ENCODE measurements at places on chromosomes 7 and 10. TPM values are rescaled to one million over a fixed set of nuclear protein-coding genes. Genes with fewer than 3 reads are reported as not detected.

Gene ZCWPW1
- 5.1 TPM for total RNA-seq

Gene C10orf62
- not detected for total RNA-seq

Gene SFRP5
- not detected for total RNA-seq

Gene TCF7L2
- total RNA-seq: 0.89 TPM

Gene SPDYE2
- not detected for total RNA-seq

Gene CPXM2
- 0.52 TPM for total RNA-seq

Gene HACD1
- total RNA-seq: 71.8 TPM

Gene TMEM72
- not detected for total RNA-seq

Gene FAM25A
- total RNA-seq: 12.0 TPM

Gene MUC3A
- not detected for total RNA-seq

Gene PLXNA4
- not detected for total RNA-seq

Gene PYROXD2
- 1.8 TPM for total RNA-seq

Gene EIF3A
- 31.1 TPM for total RNA-seq

- DNase-seq: no peak
Measured at GRCh38 chr7:41994746-41995110, 242.3 kb downstream of the GLI3 start.

- no peak for DNase-seq
Measured at GRCh38 chr10:76453997-76454396, 1022.6 kb downstream of the LRMDA start.

DNA sequence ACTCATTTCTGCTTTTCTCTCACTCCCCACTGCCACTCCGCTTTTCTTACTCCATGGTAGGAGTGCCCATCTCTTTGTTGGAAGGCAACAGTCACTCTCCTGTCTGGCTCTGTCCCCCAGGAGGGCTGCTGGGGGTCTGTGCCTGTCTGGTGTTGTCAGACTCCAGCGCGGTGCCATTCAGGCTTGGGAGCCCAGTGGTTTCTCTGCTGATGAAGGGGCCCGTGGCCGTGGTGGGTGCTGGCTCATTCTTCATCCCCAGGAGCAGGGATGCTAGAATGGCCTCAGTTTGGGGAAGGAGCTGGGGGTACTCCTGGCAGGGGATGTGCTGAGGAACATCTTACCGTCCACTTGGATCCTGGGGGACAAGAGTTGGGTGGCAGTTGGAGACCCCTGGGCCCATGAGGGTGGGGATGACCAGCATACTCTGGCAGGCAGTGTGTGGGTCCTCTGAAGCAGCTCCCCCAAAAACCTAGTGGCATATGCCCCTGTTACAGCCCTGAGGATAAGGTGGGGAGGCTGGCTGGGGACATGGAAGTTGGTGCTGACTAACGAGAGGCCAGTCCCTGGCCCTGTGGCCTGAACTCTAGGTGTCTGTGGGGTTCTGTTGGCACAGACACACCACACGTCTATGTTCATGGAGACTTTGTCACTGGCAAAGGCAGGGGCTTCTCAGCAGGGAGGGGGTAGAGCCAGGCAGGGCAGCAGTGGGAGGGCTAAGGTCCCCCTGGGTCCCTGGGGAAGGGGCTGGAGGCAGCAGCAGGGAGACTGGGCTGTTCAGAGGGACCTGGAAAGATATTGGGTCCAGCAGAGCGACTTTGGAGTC is 102.8 kb upstream of the RET start:
- DNase-seq: no peak

DNA sequence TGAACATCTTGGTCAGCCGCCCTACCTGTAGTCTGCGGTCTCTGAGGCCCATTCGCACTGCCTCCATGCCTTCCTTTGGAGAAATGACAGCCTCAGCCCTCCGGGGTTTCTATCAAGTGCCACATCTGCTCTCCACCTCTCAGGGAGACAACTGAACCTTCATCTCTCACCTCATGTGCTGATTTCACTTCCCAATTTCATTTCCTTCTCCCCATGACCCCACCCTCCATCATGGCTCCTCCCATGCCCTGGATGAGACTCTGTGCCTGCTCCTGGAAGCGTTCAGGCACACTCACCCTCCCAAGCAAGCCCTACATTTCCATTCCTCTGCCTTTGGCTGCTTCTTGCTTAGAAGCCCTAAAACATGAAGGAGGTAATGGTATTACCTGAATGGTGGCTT is 7.8 kb upstream of the SCD start:
- no peak for DNase-seq

DNA sequence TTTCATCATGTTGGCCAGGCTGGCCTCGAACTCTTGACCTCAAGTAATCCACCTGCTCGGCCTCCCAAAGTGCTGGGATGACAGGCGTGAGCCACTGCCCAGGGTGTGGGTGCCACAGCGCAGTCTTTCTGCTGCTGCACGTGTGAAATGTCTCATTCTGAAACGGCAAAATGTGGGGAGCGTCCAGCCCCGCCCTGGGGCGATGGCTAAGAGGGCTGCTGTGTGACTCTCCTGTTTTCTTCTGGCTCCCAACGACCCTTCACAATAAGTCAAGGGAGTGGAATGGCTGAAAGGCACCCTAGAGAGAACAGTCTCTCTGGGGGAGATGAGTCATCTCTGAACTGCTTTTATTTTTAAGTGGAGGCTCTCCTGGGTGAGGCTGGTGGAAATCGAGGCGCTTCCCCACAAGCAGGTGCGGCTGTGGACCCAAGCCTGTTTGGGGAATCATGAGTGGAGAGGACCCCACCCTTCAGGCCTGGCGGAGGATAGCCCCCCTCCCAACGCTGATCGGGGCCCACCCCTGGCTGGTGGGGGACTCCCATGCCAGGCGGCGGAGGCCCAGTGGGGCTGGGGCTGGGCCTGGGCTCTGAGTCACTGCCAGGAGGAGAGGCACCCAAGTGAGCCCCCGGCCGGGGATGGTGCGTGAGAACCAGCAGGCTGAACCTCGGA is 18.0 kb downstream of the ADAP1 start:
- peak; percentile 38 for DNase-seq

DNA sequence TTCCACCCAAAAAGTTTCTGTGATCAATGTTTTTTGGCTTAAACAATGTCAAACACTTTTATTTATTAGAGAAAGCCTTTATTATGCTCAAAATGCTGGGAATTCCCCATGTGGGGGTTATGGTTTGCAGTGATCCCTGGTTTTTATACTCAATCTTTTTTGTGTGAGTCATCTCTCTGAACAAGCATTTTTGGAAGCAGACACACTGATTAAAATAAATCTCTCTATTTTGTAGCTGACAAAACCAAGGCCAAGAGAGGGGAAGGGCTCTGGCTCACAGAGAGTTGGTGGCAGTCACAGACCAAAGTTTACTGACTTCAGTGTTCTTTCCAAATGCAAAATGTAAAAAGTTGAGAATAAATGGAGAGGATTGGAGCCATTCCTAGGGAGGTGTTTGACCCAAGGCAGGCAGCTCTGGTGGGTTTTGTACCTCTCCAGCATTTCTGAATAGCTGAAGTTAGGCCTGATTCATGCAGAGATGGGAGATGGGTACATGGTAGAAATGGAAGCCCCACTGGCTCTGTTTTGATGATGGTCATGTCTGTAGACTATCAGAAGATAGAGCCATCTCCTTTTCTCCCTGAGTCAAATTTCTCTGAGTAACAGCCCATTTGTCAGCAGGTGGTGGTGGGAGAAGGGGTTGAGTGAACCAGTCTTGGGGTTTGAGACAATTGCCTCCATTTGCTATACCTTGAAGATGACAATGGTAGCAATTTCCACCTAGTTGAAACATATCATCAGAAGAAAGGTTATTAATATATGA is 45.4 kb upstream of the NAMPT start:
- no peak for DNase-seq

DNA sequence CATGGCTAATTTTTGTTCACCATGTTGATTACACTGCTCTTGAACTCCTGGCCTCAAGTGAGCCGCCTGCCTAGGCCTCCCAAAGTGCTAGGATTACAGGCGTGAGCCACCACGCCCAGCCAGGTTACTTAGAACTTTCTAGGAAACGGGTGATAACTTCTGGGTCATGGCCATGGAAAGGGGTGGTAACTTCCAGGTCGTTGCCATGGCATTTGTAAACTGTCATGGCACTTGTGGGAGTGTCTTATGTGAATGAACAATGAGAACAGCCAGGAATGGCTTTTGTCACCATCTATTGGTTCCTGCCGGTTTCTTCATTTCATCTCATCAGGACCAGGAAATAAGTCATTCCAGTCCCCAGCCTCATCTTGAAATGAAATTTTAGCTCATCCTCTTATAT is 120.9 kb downstream of the SLC16A9 start:
- no peak for DNase-seq

GRCh38 chr10:124562425-124563060 is 100.9 kb downstream of the LHPP start:
- no peak for DNase-seq

- DNase-seq: no peak
Measured at GRCh38 chr10:86979977-86980448, 11.7 kb downstream of the ADIRF start.

GRCh38 chr10:102646610-102647442 is 2.5 kb downstream of the TRIM8 start:
- no peak for DNase-seq

DNA sequence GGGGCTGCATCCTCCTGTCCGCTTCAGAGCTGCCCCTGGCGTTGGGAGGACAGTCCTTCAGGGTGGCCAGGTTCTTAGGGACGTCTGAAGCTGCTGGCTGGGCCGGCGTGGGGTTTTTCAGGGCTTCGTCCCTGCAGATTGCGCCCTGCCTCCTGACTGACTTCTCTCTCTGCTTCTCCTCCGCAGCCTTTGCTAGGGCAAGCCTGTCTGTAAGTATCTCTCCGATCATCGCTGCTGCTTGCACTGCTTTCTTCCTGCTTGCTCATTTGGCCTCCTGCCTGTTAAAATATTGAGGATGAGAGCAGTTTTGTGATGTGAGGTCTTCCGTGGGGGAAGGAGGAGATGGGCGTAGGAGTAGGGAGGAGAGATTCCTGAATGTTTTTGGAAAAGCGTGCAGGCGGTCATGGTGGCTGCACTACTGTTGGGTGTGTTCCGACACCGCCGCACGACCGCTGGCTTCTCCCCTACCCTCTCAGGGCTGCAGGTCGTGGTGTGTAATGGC is 25.3 kb downstream of the PFKFB3 start:
- no peak for DNase-seq

DNA sequence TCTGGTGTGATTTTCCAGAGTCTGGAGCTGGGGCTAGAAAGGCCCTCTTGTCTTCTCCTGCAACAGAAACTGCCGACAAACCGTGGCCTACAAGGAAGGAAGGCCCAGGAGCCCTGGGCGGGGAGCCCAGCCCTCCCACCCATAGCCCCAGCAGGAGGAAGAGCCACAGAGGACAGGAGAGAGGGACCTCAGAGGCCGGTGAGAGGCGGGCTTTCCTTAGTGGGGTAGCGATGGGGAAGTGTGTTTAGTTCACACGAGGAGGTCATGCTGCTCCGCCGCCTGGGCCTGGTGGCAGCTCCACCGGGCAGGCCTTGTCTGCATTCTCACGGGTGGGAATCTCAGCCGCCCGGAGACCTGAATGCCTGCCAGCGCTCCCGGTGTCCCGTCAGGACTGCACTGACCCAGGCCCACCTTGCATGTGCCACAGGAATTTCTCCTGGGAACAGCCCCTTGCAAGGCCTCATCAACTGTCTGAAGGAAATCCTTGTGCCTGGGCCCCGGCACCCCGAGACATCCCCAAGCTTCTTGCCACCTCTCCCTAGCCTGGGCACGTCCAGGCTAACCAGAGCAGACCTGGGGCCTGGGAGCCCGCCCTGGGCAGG is 50.9 kb downstream of the ZNF467 start:
- DNase-seq: no peak

DNA sequence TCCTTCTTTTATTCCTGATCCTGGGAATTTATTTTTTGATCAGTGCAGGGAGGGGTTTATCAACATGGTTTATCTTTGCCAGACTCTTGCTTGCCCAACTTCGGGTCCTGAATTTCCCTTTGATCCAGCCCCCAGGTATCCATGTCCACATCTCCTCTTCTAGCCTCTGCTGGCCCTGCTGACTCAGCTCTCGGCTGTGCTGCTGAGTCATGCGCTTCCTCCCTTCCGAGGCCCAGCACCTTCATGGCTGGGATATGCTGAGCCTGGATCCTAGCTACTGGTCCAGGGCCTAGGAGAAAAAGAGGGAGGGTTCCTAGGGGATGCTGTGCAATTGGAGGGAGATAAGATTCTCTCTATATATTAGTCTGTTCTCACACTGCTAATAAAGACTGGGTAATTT is 380.7 kb upstream of the SHH start:
- peak; percentile 46 for DNase-seq

DNA sequence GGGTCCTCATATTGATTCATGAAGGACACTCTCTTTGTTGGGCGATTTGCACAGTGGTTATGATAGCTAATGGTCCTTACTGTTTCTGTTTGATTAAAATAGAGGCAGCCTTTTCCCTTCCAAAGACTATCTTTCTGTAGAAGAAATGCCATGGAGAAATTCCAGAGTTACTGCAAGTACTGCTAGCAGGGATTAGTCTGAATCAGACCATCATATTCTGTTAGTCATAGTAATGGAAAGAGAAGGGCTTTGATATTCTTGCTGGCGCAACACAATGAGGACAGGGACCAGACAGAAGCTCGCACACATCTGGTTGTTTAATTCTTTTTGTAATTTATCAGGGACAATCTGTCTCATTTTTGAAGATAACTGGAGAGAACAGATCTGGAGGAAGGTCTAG is 304.5 kb upstream of the FZD8 start:
- no peak for DNase-seq

DNA sequence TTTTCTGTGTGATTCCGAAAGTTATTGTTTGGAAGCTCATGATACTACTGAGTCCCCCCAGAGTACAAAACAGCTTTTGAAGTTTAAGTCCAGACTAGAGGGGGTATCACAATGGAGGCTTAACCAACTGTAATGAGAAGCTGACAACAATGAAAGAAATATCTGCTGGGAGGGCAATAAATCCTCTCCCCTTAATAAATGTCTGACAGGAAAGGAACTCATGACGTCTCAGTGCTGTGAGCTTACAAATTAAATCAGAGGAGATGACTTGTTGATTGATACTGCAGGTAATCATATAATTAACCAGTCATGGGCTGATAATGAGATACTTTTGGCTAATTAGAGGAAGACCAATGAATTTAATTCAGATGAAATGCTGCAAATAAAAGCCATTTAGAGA is 102.6 kb upstream of the WDR11 start:
- no peak for DNase-seq

DNA sequence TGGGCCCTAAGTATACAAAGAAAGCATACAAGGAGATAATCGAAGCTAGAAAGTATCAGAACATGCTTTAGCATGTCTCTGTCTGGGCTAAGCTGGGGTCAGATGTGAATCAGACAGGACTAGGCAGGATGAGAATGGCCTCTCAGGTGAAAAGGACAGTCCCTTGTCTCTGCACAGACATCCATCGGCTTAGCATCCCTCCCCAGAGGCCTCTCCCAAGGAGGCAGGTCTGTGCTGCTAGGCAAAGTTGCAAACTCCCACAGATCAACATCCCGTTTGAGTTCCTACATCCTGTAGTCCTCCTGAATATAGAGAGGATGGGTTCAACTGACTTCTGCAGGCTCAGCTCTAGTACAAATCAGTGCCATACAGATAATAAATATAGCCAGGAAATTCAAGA is 24.5 kb downstream of the CHST15 start:
- DNase-seq: no peak

DNA sequence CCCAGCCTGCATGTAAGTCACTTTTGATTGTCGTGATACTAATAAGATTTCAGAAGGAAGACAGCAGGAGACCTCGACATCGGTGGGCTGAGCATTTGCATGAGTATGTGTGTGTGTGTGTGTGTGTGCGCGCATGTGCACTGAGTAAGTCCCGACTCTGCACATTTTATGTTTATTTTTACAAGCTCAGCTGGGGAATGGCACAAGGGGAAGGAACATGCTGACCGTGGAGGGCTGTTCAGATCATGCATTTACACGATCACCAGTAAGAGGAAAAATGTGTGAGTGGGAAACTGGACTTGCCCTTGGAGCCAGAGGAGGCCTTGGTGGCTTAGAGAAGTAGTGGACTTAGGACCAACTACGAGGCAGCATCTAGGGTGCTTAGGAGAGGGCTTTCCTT is 41.3 kb downstream of the IL2RA start:
- no peak for DNase-seq

GRCh38 chr10:115209133-115209532 is 116.0 kb downstream of the ATRNL1 start:
- DNase-seq: no peak
